ENCODE measurements at places on chromosomes 5 and 9.

GRCh38 chr5:56950626-56951125, 1.2 kb downstream of the MIER3 start:
- DNase-seq = peak; percentile 16

- peak; percentile 33 for DNase-seq
Observed at GRCh38 chr5:72559866-72560766, 52.9 kb upstream of the ZNF366 start.

GRCh38 chr9:98429613-98430012, 174.2 kb upstream of the TBC1D2 start:
- DNase-seq = no peak

- no peak for DNase-seq
Observed at GRCh38 chr5:175808711-175809110, 62.7 kb upstream of the CPLX2 start.

DNA sequence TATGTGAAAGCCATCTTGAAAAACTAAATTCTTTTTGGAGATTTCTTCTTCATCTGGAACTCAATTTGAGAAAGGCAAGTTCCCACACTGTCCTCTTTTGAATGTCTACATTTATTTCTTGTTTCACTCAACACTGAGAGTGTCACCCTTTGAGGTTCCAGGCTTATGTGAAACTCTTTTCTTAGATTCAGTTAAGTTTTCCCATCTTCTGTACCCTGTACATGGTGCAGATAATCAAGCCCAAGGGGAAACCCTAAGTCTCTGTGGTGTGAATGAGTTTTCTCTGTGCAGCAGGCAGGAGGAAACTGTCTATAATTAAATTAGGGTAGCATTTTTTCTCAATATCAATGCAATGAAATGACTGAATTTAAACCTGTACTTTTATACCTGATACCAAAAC, 72.3 kb upstream of the PRLR start:
- no peak for DNase-seq

GRCh38 chr5:143014017-143014651, 244.0 kb downstream of the ARHGAP26 start:
- DNase-seq = peak; percentile 47
